T-helper 9 cell (primary cell): ENCODE measurements at places on chromosomes 1 and 21.

- no peak for DNase-seq
These were observed 41.9 kb downstream of the TRIM11 start for GRCh38 chr1:228364706-228365213.

- DNase-seq = no peak
These were observed 38.2 kb downstream of the ZBTB40 start for GRCh38 chr1:22489823-22490222.

DNA sequence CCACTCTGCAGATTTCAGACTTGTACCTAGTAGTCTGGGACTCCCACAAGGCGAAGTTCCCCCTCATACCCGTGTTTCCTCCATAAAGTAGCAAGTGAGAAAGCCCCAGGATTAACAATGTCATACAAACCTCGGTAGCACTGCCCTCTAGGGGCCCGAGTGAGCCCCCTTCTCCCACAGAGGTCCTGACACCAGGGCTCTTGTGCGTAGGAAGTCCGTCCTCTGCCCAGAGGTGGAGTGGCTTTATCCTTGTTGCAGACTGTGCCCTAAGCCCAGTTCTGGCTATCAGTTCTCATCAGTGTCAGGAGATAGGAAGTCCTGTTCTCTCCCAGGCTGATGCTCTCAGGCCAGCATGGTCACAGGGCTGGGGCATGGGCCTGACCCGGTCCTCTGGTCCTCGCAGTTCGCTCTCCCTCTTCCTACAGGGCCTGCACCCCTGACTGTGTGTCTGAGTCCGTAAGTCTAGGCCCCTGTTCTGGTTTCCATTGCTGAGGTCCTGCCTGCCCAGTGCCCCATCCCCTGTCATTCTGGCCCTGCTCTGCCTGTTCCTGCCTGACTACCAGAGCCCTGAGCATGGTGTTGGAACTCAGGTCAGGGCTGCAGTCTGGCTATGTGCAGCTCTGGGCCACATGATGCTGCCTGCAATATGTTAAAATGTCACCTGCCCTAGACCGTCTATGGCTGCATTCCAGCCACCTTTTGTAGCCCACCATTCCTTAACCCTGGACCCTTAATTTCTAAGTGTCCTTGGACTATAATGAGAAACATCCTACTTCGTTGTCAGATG lies 285.6 kb downstream of the ASTN1 start:
- DNase-seq = no peak

- no peak for DNase-seq
These were observed 5.2 kb upstream of the VSIG8 start for GRCh38 chr1:159867664-159868026.
